ENCODE measurements at places on chromosomes 3 and 15. TPM values are rescaled to one million over a fixed set of nuclear protein-coding genes. Genes with fewer than 3 reads are reported as not detected.

Gene CDHR4
- 0.44 TPM for total RNA-seq

Gene CHDH
- total RNA-seq, result 0.49 TPM

Gene PEX11A
- total RNA-seq, result 3.4 TPM

Gene CACNA2D3
- 1.5 TPM for total RNA-seq

Gene ARL14
- 0.72 TPM for total RNA-seq

Gene ACTC1
- total RNA-seq, result not detected

Gene TRPM1
- not detected for total RNA-seq

Gene LOXL1
- total RNA-seq, result 4.7 TPM

Gene GP5
- total RNA-seq, result 0.15 TPM

Gene DUOX1
- total RNA-seq, result 16.9 TPM

Gene REC114
- total RNA-seq, result not detected

Gene FBXW12
- total RNA-seq, result not detected

Gene SMAD6
- not detected for total RNA-seq

Gene MESP2
- total RNA-seq, result not detected

Gene AGBL1
- not detected for total RNA-seq

Gene ANKDD1A
- 0.16 TPM for total RNA-seq

Gene SLC22A13
- 1.9 TPM for total RNA-seq

Gene IL17RB
- total RNA-seq, result 0.42 TPM

Gene HHATL
- not detected for total RNA-seq

Gene NAALADL2
- total RNA-seq, result 4.2 TPM

Gene RBP2
- total RNA-seq, result not detected
